ENCODE measurements at places on chromosomes 4 and X.

GRCh38 chr4:2482192-2482591, 13.3 kb downstream of the RNF4 start:
- DNase-seq = no peak

GRCh38 chr4:82429728-82430192, 502 bp downstream of the HNRNPDL start:
- DNase-seq = no peak

GRCh38 chrX:37825215-37825842, 22.0 kb downstream of the DYNLT3 start:
- DNase-seq = no peak

- no peak for DNase-seq
Observed at GRCh38 chr4:1463927-1464540, 57.8 kb upstream of the NKX1-1 start.

DNA sequence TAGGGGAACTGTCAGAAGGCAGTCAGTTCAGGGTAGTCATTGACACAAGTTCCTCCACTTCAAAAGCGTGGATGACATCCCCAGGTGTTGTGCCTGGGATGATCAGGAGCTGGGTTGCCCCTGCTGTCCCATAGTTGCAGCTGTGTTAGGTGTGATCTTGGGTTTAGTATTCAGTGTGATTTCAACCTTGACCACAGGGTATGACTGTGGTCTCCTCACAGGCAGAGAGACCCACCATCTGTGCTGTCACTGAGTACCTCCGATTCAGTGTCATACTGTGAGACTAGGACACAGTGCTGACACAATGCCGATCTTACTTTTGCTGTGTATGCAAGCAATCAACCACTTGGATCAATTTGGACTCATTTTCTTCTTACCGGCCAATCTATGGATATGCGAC, 25.2 kb downstream of the FOXR2 start:
- no peak for DNase-seq

GRCh38 chr4:164136180-164136616, 617.7 kb upstream of the SMIM31 start:
- DNase-seq = no peak

DNA sequence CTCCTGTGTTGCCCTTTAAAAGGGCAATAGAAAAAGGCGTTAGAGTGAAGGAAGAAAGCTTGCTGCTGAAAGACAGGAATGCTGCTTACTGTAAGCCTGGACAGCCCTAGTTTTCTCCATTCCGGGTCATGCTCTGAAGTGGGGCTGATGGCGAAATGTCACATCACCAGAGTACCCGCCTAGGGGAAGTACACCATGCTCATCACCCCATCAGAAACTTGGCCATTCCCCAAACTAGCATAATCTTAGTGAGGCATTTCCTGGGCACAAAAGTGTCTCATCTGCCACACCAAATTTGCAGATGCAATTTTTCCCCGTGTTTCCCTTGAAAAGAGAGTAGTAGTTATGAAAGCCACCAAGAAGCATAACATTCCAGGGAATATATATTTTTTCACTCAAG, 47.8 kb upstream of the CAMK2D start:
- DNase-seq = no peak

DNA sequence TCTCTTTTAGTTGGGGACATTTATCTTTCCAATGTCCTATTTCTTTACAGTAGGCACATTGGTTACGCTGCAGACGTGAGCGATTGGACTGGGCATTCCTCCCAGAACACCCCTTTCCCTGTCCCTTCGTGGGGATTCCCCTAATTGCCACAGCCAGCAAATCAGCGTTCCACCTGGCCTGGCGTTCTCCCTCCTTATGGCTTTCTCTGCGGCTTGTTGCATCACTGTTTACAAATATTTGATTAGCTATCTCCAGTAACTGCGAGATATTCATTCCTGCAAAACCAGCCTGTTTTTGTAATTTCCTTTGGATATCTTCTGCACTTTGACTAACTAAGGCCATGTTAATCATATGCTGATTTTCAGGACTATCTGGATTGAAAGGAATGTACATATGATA, 202.5 kb upstream of the KLF8 start:
- DNase-seq = no peak

- no peak for DNase-seq
Observed at GRCh38 chr4:120286813-120287212, 220.2 kb upstream of the MAD2L1 start.

GRCh38 chr4:62208921-62209320, 1008.8 kb downstream of the ADGRL3 start:
- no peak for DNase-seq

GRCh38 chr4:8740666-8741395, 130.8 kb downstream of the HMX1 start:
- DNase-seq = no peak

- no peak for DNase-seq
Observed at GRCh38 chr4:3176367-3177229, 72.4 kb upstream of the MSANTD1 start.

- no peak for DNase-seq
Observed at GRCh38 chr4:683247-683897, 5.6 kb downstream of the SLC49A3 start.

- DNase-seq = no peak
Observed at GRCh38 chr4:54496412-54496811, 161.3 kb upstream of the KIT start.

DNA sequence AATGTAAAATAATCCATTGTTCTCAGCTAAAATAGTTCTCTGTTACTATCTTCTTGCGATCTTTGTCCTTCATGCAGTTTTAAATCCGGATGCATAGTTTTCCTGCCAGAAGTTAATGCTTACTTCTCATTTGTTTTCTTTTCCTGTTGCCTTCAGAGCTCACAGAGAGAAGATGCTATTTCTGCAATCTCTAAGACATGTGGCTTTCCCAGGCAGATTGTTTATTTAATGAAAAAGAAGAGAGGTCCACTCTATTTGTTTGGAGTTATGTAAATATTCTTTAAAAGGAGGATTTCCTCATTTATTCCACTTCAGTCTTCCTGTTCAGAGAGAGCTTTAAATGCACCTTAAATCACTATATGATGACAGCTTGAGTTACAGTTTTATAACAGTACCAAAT, 39.3 kb upstream of the HPGD start:
- DNase-seq = no peak

DNA sequence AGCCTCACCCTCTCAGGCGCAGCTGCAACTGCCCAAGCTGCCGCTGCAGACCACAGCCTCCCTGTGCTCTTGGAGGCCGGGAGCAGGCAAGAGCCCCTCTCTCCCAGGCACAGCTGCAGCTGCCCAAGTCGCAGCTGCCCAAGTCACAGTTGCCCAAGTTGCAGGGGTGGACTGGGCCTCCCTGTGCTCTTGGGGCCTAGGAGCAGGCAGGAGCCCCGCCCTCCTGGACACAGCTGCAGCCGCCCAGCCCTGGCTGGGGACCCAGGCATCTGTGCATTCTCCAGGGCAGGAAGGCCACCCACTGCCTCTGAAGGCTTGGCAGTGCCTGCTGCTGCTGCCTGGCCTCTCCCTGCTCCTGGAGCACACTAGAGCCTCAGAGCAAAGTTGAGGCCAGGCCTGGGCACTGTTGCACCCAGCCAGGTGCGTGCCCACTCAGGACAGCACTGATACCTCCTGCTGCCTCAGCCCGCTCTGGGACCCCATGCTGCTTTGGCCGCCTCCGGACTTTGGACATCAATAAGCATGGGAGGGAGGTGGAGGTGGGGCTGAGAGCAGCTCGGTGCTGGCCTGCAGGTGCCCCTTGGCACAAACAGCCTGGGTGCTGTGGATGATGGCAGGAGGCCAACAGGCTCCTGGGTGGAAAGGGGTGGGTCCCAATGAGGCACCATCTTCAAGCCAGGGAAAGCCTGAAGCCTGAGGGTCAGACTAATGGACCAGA, 247.5 kb downstream of the PDGFC start:
- DNase-seq = no peak

DNA sequence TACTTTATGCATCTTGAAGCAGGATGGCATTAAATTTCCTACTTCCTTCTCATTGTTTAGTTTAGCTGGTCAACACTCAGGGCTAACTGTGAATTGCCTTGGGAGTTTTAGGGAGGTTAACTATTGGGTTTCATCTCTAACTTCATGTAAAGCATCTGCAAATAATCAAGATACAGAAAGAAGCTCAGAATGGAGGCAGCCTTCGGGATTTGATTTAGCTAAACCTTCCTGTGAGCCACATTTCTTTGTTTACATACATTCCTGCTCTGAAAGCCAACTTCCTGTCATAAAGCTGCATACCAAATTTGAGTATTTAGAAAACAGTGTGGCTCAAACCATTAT, 131.7 kb upstream of the PCDH18 start:
- DNase-seq = no peak

DNA sequence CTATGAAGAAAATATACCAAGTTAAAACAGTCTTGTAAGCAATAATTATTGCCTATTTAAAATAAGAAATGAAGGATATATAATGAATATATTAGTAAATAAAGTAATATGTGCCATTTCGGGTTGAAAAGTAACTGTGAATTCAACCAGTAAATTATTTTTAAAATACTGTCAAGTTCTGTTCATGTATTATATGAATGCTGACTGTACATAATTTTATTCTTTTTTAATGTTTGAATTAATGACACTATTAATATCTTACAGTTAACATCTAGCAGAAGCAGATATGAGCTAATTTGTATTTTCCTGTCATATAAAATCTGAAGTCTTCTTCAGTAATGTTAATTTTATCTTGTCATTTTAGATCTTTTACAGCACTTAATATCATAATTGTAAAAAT, 632.9 kb downstream of the CCSER1 start:
- no peak for DNase-seq

GRCh38 chrX:24149351-24150050, at the start of gene ZFX:
ZFX (plus strand) TSS chrX:24149729; CDS start chrX:24172743, 23,014 bp downstream.
- DNase-seq = no peak

GRCh38 chr4:93446038-93446437, 382.5 kb upstream of the ATOH1 start:
- no peak for DNase-seq

GRCh38 chrX:15953801-15954200, 99.2 kb upstream of the AP1S2 start:
- DNase-seq = no peak

DNA sequence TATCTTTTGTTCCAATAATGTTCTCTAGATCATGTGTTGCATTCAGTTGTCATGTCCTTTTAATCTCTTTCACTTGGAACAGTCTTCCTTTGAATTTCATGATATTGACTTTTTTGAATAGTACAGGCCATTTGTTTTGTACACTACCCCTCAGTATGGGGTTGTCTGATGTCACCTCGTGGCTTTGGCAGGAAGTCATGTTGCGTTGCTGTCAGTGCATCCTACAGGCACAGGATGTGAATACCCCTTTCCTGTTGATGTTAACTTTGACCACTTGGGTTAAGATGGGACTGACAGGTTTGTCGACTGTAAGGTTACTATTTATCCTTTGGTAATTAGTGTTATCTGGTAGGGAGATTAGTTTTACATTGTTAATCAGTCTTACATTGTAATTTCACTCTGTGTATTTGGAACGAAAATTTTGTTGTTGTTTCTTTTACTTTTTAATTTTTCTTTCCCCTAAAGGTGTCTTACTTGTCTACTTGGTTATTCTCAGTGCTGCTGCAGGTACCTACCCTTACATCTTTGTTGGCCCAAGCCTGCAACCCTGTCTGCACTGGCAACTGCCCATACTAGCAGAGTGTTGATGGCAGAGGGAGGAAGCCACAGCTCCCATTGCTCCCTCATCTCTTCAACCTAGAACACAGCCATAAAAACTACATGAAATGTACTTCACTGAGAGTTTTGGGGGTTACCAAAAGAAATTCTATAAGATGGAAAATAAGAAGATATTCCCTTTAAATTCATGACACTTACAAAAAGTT, 14.7 kb upstream of the ATP8A1 start:
- DNase-seq = no peak

- no peak for DNase-seq
Observed at GRCh38 chr4:53608242-53608641, 17.0 kb upstream of the LNX1 start.

DNA sequence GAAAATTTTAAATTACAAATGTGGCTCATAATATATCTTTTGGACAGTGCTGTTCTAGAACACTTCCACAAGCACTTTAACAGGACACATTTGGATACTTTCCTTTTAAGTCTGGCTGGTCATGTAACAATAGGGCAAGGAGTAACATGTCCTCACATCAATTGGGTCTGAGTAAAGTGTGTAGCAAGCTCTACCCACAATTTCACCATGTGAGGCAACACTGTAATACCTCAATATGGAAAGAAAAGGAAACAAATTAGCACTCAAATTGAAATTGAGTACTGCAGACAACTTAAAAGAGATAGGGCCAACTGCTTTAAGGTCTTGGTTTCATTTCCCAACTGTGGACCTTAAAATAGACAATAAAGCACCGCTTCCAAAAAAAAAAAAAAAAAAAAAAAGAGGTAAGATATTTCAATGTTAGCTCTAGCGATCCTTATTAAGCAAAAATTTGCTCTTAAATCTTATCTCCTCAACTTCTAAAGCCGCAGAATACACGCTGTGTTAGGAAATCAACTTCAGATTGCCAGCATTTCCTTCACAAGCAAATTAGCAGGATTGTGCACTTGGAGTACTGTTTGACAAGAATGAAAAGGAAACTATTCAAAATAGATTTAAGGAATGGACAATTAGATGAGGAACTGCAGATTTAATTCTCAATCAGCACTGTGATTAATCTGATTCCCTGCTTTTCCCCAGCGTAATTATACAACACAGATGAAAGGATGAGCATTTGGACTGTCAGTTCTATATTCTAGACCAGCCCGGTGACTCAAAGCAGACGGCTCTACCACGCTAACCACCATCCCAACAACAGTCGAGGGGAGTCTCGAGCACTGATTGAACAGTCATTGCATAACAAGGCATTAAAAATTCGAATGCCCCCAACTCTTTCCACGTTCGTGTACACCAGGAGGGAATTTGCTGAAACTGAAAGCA, 1.6 kb downstream of the CASK start:
- DNase-seq = no peak

- DNase-seq = no peak
Observed at GRCh38 chr4:109738104-109738872, 8.4 kb upstream of the PLA2G12A start.

GRCh38 chr4:95288552-95288951, 260.2 kb downstream of the UNC5C start:
- DNase-seq = no peak

- DNase-seq = no peak
Observed at GRCh38 chrX:52865343-52865998, 2.4 kb downstream of the XAGE3 start.

- no peak for DNase-seq
Observed at GRCh38 chr4:53713296-53713695, 122.0 kb upstream of the LNX1 start.

- DNase-seq = no peak
Observed at GRCh38 chr4:53003959-53004358, 141.8 kb downstream of the RASL11B start.

GRCh38 chrX:71182871-71183270, 38.2 kb downstream of the NLGN3 start:
- no peak for DNase-seq

Data from retinal pigment epithelial cell (primary cell).